NCI-H1694 treated with DMSO at 0.1 percent for 48 hours (cell line): ENCODE measurements at places on chromosomes 7 and 10.
A peak's percentile ranks its signal among the peaks of the same experiment; 100 is the strongest.

DNA sequence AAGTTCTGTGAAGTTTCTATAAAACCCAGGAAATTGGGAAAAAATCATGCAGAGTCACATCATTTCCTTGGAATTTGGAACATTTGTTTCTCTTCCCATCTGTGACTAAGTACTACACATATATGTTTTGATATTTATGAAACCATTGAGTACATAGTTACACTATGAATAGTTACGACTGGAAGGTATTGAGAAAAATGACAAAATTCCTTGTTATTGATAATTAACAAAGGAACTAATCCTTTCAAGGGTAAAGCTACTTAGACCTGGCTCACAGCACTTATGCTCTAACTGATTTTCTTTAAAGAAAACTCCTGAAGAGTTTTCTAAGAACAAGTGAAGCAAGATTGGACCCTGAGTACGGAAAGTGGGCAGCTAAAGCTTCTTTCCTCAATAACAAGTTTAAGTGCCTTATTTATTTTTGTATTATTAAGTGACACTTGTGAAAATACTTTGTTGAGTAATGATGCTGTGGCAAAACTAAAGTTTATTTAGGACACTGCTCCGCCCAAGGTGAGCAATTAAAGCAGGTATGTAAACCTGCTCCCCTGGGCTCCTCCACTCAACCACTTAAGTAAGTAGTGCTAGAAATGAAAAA is 12.0 kb upstream of the GLCCI1 start:
- DNase-seq, result no peak

- no peak for DNase-seq
Measured at GRCh38 chr10:77072361-77072835, 565.2 kb downstream of the KCNMA1 start.

- DNase-seq, result no peak
Measured at GRCh38 chr7:137633133-137633532, 213.6 kb downstream of the DGKI start.

DNA sequence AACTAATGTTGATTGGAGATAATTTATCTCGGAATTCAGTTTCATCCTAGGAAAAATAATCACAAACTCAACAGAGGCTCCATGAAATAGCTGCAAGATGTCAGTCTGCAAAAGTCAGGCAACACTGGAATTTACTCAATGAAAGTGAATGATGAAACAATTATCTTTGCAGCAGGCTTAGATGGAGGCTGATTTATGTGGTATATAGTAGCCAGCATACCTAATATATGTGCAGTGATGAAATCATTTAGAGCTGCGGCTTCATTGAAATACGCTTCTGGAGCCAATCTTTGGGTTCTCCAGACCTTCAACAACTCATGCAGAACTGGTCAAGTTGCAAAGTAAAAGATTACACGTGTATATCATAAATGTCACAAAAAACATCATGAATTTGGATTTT is 113.3 kb downstream of the ITGA8 start:
- DNase-seq, result no peak

DNA sequence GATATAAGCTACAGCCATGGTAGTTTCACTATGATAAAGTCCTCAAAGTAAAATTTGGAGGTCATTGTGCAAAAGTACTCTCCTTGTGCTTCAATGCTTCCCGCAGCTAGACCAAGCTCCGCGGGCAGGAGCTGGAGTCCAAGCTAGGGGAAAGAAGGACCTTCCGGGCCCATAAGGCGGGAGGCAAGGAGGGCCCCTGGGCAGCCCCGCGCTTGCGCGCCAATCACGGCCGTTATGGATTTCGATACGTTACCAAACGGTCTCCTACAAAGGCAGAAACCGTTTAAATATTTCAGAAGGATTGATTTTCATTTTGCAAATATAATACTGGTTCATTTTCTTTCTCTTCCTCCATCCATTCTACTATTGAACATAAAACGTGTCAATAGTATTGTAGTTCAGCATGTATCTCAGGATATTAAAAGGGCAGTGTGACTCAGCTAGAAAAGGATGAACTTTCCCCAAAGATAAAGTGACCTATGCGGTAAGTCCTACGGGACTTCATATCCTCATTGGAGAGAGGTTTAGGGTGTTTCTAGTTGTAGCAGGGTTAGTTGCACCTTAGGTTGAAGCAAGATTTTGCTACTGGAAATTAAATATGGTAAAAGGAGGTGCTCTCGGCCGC is 128.0 kb downstream of the KIF20B start:
- DNase-seq, result no peak

- DNase-seq, result no peak
Measured at GRCh38 chr7:118011652-118012051, 138.4 kb upstream of the CTTNBP2 start.

- DNase-seq, result no peak
Measured at GRCh38 chr10:13337827-13338196, 10.3 kb downstream of the SEPHS1 start.

DNA sequence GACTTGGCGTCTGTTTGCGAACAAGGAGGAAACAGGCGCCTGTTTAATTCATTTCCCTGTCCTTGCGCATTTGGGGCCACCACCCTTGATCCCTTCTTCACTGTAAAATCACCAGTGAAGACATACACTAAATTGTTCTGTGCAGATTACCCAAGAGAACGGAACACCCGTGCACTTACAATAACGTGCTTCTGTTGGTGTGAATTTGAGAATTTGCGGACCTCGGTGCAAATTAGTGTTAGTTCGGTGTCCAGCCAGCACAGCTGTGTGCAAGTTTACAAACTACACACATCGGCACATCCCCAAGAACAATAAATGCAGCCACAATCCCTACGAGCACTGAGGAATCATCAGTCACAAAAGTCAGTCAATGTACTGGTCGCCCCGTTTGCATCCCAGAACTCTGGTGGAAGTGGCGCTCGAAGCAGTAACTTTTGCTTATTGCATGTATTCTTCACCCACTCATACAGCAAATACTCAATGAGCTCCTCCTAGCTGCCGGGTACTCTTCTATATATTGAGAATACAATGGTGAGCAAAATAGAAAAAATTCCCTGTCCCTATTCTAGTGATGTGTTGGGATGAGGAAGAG is 786 bp upstream of the CNOT4 start:
- peak; percentile 42 for DNase-seq

DNA sequence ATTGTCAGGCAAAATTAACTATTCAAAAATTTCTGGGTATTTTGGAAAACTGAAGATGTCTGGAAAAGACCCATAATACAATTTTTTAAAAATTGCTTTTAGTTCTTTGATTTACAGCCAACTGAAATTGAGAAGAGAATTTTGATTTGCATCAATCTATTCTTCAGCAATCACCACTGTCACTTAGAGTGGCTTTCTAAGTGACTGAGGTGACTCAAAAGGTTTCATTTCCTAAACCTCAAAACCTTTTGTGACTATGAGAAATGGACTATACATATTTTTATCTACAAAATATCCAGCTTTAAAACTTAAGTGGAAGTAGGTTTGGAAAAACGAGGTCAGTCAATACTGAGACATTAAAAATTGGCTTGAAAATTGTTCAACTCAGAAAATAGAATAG is 60.0 kb downstream of the ENO4 start:
- no peak for DNase-seq

DNA sequence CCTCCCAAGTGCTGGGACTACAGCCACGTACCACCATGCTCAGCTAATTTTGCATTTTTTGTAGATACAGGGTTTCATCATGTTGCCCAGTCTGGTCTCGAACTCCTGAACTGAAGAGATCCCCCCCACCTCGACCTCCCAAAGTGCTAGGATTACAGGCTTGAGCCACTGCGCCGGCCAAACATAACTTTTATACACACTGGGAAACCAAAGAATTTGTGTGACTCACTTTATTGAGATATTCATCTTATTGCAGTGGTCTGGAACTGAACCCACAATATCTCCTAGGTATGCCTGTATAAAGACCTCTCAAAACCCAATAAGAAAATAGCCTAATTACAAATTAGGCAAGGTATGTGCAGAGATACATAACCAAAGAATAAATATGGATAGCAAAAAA is 182.6 kb upstream of the FEZF1 start:
- no peak for DNase-seq

DNA sequence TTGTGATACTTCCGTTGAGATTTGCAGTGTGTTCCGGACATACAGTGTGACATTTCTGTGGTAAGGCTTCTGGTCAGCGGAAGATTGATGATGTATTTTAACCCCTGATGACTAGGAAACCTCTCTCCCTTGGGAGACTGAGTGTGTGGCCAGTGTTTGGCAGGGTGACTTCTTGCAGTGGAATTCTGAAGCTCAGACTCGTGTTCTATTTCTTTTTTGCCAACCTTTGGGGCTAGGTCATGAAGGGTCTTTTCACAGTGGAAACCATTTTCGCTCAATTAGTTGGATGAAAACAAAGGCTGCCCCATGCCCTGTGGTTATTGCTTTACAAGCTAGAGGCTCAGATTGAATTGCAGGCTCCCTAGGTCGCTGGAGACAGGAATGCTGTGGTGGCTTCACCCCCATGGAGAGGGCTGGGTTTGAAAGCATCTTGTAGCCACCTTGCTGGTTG is 288.9 kb downstream of the BBS9 start:
- DNase-seq, result no peak

GRCh38 chr7:123864012-123864411 is 19.0 kb downstream of the HYAL4 start:
- no peak for DNase-seq

- no peak for DNase-seq
Measured at GRCh38 chr7:18496341-18496700, 772 bp downstream of the HDAC9 start.

GRCh38 chr7:100867040-100867775 is at the start of gene TRIP6:
TRIP6 (plus strand) TSS chr7:100867387; CDS start chr7:100867498, 111 bp downstream.
- DNase-seq, result no peak

- DNase-seq, result no peak
Measured at GRCh38 chr10:121952226-121952625, 22.8 kb downstream of the NSMCE4A start.

DNA sequence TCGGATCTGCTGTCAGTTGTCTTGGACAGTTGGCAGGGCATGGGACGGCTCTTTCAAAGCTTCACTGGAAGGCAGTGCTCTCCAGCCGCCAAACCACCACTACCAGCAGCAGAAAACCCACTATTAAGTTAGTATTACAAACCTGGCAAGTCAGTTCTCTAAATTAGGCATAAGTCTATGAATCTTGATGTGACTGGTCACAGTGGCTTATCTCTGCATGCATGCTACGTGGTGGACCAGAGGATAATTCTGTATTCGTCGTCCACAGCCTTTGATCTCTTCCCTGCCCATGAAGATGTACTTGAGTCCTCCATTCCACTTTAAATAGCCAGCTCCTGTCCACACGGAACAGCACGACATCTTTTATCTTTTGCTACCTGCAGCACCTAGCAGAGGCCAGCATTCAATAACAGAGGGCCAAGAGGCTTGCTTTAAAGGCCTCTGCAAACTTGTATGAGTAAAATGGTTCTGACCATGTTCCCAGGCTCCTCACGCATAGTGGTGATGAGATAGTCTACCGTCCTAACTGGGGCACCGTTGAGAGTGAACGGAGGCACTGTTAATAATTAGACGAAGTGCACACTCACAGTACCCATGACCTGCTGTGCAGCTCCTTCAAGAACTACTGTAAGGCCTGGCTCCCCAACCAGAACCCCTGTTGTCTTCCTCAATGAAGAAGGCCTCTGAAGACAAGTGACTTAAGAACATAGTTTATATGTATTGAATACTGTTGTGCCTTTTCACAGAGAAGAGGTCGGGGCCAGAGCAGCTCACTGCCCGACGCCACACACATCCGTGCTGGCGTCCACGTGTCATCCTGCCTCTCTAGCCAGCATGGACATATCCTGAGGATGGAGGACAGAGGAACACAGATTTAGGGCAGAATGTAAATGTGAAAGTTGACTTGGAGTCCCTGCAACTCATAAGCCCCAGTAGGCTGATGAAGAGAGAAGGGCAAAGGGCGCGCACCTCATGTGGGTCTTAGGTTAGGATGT is 1.0 kb downstream of the GPR146 start:
- no peak for DNase-seq

DNA sequence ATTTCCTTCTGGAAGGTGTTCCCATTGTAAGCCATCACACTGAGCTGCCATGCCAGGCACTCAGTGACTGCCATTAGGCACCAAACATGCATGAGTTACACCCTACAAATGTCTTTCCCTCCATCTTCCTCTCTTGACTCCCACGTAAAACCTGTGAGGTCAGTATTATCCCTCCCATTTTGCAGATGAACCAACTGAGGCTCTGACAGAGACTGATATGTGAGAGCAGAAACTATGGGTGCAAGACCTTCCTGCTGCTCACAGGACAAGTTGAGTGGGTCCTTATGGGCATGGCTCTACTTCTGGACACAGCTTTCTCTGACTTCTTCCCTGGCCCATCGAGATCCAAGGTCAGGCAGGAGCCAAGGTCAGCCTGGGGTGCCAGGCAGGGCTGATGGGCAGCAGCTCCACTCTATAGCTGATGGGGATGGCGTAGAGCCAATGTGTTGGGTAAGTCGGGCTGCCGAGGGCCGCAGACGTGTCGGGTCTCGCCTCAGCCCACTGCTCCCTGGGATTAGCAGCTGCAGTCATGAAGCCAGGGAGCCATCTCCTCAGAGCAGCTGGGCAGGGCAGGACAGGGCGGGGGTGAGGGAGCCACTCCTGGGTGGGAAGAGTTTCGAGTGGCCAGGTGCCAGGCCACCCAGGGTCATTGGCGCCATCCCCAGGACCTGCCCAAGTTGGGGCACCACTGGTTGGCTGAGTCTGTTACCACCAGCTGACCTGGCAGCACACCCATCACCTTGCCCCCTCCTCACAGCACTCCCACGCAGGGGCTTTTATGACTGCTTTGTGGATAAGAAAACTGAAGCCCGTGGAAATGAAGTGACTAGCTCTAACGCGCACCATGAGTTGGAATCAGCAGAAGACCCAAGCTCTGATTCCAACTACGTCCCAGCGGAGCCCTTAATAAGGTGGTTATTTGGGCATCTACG is 117.8 kb upstream of the ZMIZ1 start:
- no peak for DNase-seq

DNA sequence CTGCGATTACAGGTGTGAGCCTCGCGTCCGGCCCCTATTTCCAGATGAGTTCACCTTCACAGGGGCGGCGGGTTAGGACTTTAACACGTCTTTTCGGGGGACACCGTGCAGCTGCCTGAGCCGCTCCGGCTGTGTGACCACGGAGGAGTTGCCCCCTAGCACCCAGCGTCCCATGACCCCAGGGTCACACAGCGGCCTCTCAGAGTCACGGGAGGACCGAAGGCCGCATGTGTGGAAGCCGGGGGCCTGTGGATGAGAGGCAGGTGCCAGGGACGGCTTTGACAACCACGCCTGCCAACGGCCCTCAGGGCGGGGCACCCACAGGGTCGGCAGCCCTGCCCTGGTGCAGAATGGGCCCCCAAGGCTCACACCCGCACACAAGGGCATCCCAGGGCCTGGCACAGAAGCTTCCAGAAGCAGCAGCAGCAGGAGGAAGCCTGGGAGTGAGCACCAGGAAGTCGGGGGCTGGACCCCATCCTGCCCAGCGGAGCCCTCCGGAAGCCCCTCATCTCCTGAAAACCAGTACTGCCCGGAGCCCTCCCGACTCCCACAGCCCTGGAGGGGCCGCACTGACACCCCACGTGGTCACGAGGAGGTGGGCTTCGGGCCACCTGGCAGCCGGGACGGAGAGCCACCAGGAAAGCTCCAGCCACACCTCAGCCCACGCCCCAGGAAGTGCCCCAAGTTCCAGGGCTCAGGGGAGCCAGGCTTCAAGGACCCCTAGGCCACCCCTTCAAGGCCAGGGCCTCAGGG is 32.7 kb downstream of the ADAP1 start:
- DNase-seq, result no peak

- no peak for DNase-seq
Measured at GRCh38 chr7:107703219-107703618, 40.7 kb upstream of the CBLL1 start.
